Mesenteric fat pad (tissue), 1 donor: ENCODE measurements at places on chromosomes 16 and 17. TPM values are rescaled to one million over a fixed set of nuclear protein-coding genes. Genes with fewer than 3 reads are reported as not detected.

GRCh38 chr16:11233727-11234376 lies 22.2 kb downstream of the SOCS1 start:
- no peak for DNase-seq

TRPV2 gene
- total RNA-seq: 43.7 TPM

TBC1D3C gene
- 0.19 TPM for total RNA-seq

DNA sequence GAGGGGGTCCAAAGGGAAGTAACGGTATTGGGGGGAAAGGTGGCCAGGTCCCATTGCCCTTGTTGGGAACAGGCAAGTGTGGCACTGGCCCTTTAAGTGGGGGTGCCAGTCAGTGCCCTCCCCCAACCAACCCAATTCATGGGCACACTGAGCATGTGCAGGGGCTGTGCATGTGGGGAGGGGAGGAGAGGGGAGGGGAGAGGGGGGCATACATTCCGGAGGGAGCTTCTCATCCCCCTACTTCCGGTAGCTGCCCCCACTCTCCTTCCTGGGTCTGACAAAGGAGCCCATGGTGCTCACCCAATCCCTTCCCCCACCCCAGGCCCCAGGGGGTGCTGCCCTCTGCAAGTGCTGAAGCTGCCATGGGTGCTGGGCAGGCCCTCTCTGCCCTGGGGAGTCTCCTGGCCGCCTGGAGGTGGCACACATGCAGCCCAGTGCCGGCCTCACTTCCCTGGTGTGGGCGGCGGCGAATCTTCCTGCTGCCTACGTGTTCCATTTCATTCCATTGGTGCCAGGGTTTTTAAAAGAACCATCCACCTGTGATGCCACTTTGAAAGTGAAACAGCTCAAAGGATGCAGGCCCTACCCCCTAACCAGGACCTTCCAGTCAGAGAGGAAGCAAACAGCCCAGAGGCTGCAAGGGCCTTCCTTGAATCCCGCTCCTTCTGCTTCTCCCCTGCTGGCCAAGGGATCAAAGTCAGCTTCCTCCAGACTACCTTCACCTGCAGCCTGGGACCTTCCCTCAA lies 11.0 kb downstream of the HEXIM2 start:
- no peak for DNase-seq

DNA sequence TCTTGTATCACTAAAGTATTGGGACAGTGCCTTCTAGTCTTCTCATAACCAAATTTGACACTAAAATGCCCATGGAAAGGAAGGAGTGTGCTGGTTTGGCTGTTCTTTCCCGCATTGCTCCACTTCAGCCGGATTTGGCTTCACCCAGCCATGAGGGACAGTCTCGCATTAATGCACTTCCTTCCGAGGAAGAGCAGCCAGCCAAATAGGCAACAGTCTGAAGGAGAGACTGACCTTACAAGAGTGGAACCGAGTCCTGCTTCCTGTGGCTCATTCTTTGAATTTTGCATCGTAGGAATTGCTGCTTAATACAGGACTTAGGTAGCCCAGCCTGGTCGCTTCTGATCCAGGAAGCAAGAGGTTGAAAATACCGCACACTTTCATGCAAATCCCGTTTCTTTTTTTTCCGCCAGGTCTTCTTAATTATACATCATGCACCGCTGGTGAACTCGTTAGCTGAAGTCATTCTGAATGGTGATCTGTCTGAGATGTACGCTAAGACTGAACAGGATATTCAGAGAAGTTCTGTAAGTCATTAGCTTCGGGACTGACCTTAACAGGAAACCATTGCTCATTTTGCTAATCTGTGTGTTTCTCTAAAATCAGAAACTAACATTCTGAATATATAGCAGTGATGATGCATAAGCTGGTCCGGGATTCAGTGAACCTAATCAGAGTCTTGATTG lies 38.2 kb downstream of the CLEC16A start:
- no peak for DNase-seq

GRCh38 chr16:31572821-31573220 lies 45.1 kb downstream of the AHSP start:
- no peak for DNase-seq

GRCh38 chr16:85699628-85700027 lies 10.9 kb upstream of the GINS2 start:
- no peak for DNase-seq

DNA sequence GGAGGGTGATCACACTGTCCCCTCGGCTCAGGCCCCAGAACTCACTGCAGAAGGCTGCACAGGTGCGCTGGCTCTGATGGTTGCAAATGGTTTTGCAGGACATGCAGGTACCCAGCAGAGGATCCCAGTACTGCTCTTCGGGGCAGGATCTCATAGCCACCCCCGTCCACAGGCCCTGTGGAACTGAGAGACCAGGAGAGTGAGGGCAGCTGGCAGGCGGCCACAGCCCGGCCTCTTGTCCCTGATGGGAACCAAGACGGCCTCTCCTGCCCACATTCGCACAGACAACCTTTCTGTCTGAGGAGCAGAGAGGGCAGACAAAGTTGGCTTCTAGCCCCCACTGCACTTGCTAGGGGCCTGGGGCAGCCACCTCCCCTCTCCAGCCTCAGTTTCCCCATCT lies 19.5 kb downstream of the TNFRSF13B start:
- peak; percentile 82 for DNase-seq

GNAO1 gene
- total RNA-seq: 3.0 TPM

OR4D1 gene
- not detected for total RNA-seq

DNA sequence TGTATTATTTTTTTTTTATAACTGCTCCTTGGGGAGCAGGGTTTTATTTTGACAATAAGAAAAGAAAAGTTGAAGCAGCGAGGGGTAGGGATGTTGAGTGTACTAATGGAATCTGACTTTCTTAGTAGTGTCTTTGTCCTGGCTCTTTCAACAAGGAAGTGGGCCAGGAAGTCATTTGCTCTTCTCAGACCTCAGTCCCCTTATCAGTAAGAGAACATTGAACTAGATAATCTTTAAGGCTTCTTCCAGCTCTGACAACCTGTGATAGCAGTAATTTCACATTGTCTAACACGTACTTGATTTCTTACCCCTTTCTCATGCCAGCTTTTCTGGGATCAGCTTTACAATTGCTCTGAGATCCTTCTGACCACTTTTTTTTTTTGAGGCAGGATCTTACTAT lies 8.3 kb downstream of the LIG3 start:
- no peak for DNase-seq

GPR179 gene
- not detected for total RNA-seq
